ENCODE measurements at places on chromosomes 11 and 22.
A peak's percentile ranks its signal among the peaks of the same experiment; 100 is the strongest.

- no peaks in the 10 kb centered on the region for H3K36me3 ChIP-seq
- no peak for DNase-seq
- no peaks in the 10 kb centered on the region for H3K27me3 ChIP-seq
- no peaks in the 10 kb centered on the region for H3K4me1 ChIP-seq
Observed at GRCh38 chr11:3623767-3624458, 17.9 kb downstream of the ART5 start.

DNA sequence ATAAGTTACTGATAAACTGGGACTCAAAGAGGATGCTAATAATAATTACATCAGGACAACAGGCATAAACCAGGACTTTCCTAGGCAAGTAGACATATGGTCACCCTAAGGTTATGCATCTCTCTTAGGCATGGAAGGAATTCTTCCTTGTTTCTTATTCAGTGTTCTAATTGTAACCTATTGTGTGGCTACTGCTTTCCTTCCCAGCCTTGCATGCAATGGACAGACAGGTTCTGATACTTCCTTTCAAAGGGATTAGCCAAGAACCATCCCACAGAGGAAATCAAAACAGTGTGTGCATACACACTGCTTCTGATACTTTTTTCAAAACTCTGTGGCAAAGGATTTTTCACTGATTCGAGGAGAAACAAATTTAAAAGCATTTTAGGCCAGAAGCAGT is 48.3 kb downstream of the RRAS2 start:
- peaks cover 17% of the 10 kb centered on the region for H3K4me1 ChIP-seq
- H3K27ac ChIP-seq = no peak overlapping the region
- H3K27me3 ChIP-seq = no peaks in the 10 kb centered on the region
- H3K4me3 ChIP-seq = no peak overlapping the region

- H3K27ac ChIP-seq = peak overlapping the region; percentile 23
- H3K27me3 ChIP-seq = no peaks in the 10 kb centered on the region
- peaks cover 31% of the 10 kb centered on the region for H3K4me1 ChIP-seq
- no peak overlapping the region for H3K4me3 ChIP-seq
- no peaks in the 10 kb centered on the region for H3K36me3 ChIP-seq
- DNase-seq = no peak
Observed at GRCh38 chr11:69220561-69221051, 64.9 kb downstream of the SMIM38 start.

- no peak overlapping the region for H3K27ac ChIP-seq
- H3K27me3 ChIP-seq = peaks cover 12% of the 10 kb centered on the region
- no peaks in the 10 kb centered on the region for H3K4me1 ChIP-seq
Observed at GRCh38 chr11:134506046-134506445, 94.0 kb upstream of the B3GAT1 start.

DNA sequence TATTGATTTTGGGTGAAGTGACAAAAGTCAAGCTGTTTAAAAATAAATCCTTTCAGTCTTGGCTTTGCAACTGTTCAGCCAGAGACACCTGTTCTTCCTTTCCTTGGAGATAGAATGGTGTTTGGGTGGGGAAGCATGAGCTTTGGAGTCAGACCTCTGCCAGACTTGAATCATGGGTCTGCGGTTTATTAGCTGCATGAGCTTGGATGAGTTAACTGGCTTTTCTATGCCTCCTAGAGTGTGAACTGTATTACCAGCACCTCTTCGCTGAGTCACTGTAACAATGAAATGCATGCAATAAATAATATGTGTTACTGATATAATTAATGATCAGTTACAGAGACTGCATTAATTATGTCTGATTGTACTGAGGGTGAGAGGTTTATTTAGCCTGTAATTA is 13.5 kb upstream of the MYEOV start:
- peak overlapping the region; percentile 82 for H3K27ac ChIP-seq
- H3K4me3 ChIP-seq = no peak overlapping the region
- H3K27me3 ChIP-seq = no peaks in the 10 kb centered on the region
- H3K36me3 ChIP-seq = no peaks in the 10 kb centered on the region

GRCh38 chr22:49523374-49524008 is 304.2 kb downstream of the BRD1 start:
- H3K27ac ChIP-seq = no peak overlapping the region
- H3K4me1 ChIP-seq = no peaks in the 10 kb centered on the region
- peaks cover 22% of the 10 kb centered on the region for H3K27me3 ChIP-seq
- DNase-seq = peak; percentile 55
- no peak overlapping the region for H3K4me3 ChIP-seq
- no peaks in the 10 kb centered on the region for H3K36me3 ChIP-seq

DNA sequence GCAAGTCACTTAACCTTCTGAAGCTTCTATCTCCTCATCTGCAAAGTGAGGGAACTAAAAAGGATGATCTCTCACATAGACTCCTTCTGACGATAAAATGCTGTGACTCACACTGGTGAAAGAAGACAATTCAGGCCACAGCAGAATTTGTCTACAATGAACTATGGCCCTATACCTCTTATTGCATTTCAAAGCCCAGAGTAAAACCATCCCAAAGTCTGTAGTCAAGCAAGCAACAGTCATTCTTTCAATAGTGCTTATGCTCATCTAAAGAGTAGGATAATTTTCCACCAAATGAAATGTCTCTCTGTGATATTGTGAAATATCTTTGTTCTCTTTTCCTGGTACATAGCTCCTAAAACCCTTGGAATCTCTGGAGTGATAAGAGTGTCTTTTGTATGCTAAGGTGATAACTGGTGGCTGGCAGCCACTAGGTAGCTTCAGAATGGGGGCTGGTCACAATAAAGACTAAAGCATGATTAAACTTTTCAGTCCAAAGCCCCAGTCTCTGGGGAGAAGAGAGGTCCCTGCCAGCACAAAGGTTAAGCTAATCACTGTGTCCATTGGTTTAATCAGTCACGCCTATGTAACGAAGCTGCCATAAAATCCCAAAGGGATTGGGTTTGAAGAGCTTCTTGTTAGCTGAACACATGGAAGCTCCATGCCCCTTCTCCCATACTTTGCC is 30.8 kb downstream of the SYTL2 start:
- peaks cover 12% of the 10 kb centered on the region for H3K4me1 ChIP-seq
- no peak for DNase-seq
- H3K36me3 ChIP-seq = no peaks in the 10 kb centered on the region
- H3K27ac ChIP-seq = no peak overlapping the region
